ENCODE measurements at places on chromosomes 16 and 17.
A peak's percentile ranks its signal among the peaks of the same experiment; 100 is the strongest.

- DNase-seq, result no peak
These were observed 80.7 kb downstream of the HS3ST3B1 start for GRCh38 chr17:14381606-14382005.

DNA sequence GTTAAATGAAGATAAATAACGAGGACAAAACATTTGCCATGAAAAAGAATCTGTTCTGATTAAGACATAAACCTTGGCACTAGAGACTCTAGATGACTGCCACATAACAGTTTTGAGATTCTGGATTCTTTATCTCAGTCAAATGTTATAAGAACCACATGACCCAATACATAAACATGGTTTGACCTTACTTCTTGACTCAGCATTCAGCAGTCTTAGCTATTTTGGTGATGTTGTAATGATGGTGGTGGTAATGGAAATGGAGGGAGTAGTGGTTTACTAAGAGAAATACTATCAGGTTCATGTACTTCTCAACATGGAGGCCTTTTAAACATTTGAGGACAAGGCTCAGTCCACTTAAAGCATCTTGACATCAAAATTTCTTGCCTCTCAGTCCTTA, 925.4 kb downstream of the CDH11 start:
- DNase-seq, result peak; percentile 30

GRCh38 chr16:26263406-26263805, 571.6 kb downstream of the HS3ST4 start:
- no peak for DNase-seq

DNA sequence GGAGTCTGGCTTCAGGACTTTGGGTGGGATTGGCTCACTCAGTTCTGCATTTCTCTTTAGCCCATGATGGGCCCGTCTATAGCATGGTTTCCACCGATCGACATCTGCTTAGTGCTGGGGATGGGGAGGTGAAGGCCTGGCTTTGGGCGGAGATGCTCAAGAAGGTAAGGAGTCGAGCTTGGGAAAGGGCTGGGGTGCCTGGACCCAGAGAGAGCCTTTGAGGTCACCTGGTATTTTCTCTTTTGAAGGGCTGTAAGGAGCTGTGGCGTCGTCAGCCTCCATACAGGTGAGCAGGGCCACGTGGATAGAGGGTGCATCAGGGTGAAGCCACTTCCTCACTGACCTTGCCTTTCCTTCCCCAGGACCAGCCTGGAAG, 2.2 kb downstream of the THOC6 start:
- no peak for DNase-seq

DNA sequence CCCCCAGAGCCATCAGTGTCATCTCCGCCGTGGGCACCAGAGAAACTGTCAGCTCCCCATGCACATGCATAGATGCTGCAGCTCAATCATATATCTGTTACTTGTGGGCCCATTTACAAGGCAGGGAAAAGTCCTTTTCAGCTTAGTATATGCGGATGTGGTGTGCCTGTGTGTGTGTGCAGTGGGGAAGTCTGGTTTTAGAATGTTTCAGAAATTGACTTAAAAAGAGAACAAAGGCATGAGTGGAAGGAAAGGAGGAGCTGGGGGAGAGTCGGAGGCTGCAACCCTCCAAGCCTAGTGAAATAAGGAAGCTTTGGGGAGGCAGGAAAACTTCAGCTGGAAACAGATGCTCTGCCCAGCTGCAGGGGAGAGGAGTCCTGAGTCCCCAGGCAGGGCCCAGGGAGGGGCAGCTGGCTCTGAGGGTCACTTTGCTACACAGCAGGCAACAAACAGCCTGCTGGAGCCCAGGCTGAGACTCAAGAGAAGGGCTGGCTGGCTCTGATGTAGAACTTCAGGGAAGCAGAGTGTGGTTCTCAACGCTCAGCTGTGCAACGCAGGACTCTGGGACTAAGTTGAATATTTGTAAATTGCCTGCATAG, 11.1 kb upstream of the CD300LD start:
- DNase-seq, result no peak

- peak; percentile 39 for DNase-seq
These were observed 18.4 kb downstream of the PDILT start for GRCh38 chr16:20385844-20386832.

DNA sequence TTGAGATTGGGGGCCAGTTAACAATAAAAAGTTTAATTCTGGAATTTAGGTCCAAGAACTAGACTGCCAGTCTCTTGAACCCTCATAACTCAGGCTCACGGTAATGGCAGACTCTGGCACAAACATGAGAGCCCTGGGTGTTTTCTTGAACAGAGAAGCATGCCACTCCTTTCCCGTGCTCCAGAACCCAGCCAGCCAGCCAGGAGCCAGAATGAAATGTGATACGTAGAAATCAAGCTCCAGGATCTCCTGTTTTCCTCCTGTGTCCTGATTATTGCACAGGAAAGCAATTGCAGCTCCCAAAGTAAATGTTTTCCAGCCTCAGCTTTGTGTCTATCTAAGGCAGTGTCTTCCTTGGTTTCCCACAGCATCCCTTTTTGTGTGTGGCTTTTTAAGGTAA, 46.2 kb upstream of the NOL11 start:
- DNase-seq, result no peak

GRCh38 chr16:68710211-68710610, 26.9 kb upstream of the CDH1 start:
- DNase-seq, result no peak

DNA sequence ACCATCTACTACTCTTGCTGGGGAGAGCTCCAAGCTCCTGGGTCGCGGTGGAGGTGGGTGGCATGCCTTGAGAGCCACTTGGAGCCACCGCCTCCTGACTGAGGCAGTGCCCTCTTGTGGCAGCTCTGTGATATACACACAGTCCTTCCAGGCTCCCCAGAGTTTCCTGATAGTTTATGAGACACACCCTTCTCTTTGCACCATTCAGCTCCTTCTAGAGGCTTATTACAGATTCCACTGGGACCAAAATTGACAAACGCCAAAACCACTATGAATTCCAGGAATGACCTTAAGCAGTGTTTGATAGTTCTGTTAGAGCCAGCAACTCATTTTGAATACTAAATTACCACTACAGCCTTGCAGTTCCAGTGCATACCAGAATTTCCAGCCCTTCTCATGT, 170.1 kb upstream of the CDH13 start:
- peak; percentile 53 for DNase-seq

DNA sequence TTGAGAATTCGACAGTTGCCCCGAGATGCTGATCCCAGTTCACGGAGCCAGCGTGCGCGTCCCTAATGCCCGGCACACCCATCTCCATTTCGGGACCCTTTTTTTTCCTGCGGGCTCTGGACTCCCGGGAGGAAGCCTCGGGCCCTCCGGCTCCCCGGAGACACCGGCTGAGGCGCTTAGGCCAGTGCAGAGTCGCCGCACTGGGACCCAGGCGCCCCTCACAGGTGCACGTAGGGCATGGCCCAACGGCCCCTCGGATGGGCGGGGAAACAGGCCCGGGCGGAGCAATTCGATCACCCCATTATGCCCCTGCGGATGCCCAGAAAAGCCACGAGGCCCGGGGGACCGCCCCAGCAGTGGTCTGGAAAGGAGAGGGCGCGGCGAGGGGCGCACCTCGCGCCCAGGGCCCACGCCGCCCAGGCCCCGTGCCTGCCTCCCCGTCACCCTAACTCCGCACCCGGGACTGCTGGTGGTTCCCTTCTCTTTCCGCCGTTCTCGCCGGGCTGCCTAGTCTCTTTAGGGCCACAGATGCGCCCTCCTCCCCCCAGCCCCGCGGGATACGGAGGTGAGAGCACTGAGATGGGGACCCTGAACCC, 18.5 kb upstream of the ZFHX3 start:
- no peak for DNase-seq

- no peak for DNase-seq
These were observed 181.1 kb upstream of the HSBP1 start for GRCh38 chr16:83626676-83627075.

DNA sequence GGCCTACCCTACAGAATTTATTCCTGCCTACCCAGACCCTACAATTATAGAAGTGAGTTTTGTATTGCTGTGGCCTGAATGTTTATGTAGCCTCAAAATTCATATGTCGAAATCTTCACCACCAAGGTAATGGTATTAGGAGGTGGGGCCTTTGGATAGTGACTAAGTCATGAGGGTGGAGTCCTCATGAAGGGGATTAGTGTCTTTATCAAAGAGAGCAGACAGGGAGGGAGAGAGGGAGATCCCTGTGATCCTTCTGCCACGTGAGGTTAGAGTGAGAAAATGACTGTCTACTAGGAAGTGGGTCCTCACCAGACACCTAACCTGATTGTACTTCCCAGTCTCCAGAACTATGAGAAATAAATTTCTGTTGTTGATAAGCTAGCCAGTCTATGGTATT, 981 bp upstream of the DUXB start:
- no peak for DNase-seq

Measured in fibroblast of skin of scalp (primary cell).